ENCODE measurements at places on chromosomes 11 and 22.

- DNase-seq = no peak
Measured at GRCh38 chr11:130402570-130402969, 25.8 kb downstream of the ADAMTS8 start.

- DNase-seq = no peak
Measured at GRCh38 chr11:19576903-19577302, 135.7 kb upstream of the NAV2 start.

GRCh38 chr22:38870791-38871359 is 1.1 kb downstream of the CBX6 start:
- no peak for DNase-seq

DNA sequence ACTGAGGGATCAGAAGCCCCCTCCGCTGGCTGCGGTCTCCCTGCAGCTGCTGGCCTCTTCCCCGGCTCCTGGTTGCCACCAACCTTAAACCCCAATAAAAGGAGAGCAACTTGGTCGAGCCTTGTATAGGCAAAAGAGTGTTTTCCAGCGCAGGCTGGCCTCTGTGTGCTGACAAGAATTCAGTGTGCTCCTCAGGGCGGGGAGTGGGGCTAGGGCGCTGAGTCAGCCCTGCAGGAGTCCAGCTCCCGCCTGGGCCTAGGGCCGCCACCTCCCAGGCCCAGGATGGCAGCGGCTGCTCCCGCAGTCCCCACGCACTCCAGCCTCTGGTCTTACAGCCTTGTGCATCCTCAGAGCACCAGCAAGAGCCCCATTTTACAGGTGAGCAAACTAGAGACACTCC is at the start of gene SHISAL1:
Gene SHISAL1, minus strand, starts transcription at position 186 of the 400 bp plus-strand sequence. CDS start 12,006 bp downstream, outside the sequence.
- DNase-seq = no peak

DNA sequence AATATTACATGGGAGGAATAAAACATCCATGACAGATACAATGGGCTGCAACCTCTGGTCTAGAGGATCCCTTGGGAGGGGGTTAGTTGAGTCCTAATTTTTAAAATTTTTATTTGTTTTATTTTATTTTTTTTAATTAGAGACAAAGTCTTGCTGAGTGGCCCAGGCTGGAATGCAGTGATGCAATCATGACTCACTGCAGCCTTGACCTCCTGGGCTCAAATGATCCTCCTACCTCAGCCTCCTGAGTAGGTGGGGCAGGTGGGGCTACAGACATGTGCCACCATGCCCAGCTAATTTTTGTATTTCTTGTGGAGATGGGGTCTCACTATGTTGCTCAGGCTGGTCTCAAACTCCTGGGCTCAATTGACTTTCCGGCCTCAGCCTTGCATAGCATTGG is 43.1 kb downstream of the FDX1 start:
- no peak for DNase-seq

GRCh38 chr11:13216019-13216710 is 61.4 kb upstream of the BMAL1 start:
- DNase-seq = peak; percentile 47

DNA sequence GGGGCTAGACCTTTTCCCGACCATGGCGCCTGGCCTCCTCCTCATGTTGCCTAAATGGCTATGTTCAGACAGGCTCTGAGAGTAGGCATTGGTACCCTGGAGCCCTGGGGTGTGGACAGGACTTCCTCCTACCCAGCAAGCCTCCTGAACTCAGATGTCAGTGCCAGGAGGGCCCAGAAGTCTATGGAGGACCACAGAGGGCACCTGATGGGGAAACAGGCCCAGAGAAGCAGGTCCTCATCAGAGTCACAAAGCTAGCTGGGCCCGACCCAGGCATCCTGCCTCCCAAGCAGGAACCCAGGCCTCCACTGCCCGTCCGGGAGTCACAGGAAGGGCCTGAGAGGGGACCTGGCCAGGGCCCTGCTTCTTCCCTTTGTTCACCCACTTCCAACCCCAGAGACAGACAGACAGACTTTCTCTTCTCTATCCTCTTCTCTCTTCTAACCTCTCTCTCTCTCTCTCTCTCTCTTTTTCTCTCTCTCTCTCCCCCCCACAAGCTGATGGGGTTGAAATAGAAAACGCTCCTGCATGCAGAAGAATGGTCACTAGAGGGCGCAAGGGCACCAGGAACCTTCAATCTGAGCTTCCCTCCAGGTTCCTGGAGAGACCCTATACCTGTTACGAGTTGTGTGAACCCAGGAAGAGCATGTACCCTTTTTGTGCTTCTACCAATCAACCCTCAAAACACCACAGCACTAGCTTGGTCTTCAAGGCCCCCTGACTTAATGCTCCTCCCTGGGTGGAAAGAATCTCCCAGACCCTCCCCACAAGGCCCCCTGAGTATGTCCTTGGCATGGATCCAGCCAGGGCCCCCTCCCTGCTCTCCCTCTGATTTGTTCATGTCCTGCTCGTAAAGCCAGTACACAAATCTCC is 27.1 kb downstream of the ARAP1 start:
- DNase-seq = peak; percentile 97

- DNase-seq = no peak
Measured at GRCh38 chr11:112623057-112623456, 338.2 kb upstream of the NCAM1 start.

DNA sequence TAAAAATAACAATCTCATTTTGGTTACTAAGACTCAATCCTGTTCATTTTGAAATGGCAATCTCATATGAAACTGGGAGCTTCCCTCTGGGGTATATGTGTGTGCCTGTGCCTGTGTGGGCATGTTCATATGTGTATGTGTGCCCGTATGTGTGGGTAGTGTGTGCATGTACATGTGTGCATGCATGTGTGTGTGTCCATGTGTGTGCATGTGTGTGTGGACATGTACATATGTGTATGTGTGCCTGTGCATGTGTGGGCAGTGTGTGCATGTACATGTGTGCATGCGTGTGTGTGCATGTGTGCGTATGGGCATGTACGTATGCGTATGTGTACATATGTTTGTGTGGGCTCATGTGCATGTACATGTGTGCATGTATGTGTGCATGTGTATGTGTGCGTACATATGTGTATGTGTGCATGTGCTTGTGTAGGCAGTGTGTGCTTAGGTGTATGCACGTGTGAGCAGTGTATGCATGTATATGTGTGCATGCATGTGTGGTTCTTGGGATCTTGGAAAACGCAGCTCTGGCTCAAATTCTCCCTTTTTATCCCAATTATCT is 24.5 kb upstream of the CACNG2 start:
- DNase-seq = no peak

Measured in eye (tissue), 1 donor.